ENCODE measurements at places on chromosomes 6 and 20.
A peak's percentile ranks its signal among the peaks of the same experiment; 100 is the strongest.

GRCh38 chr6:25829375-25829774 lies 2.5 kb downstream of the SLC17A1 start:
- DNase-seq: no peak

GRCh38 chr20:3046677-3047462 lies 1.0 kb downstream of the MRPS26 start:
- no peak for DNase-seq

GRCh38 chr6:134060491-134061106 lies 8.2 kb upstream of the SLC2A12 start:
- no peak for DNase-seq

DNA sequence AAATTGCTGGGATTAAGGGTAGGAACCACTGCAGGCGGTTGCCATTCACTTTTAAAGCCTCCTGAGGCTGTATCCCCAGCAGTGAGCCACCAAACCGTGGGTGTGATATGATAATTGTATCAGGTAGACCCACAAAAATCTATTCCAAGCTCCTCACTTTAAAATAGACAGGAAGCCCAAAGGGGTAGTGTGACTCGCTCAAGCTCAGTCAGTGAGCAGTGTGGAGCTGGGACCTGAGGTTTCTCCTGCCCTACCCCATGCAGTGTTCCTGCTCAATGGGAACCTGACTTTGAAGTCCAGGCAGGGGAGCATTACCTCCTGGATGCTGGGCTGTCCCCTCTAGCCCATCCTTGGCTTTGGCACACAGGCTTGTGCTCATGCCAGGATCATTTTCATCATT lies 14.9 kb upstream of the MAPRE1 start:
- no peak for DNase-seq

GRCh38 chr6:79946272-79947190 lies 822 bp downstream of the ELOVL4 start:
- no peak for DNase-seq

DNA sequence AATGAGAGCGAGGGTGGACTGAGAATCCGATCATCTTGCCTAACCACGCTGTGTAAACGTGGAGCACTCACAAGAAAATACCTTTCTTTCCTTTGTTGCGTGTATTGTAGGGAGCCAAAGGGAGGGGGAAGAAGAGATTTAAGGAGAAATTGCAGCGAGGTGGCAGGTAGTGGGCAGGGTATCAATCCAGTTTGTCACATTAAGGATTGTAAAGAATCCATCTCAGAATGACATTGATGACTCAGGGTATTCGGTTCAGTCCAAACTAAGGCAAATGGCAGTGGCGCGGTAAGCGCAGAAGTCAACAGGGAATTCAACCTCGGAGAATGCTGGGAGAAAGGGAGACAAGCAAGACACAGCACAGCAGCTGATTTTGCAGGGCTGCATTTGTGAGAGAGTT lies 146.2 kb downstream of the ID4 start:
- no peak for DNase-seq

DNA sequence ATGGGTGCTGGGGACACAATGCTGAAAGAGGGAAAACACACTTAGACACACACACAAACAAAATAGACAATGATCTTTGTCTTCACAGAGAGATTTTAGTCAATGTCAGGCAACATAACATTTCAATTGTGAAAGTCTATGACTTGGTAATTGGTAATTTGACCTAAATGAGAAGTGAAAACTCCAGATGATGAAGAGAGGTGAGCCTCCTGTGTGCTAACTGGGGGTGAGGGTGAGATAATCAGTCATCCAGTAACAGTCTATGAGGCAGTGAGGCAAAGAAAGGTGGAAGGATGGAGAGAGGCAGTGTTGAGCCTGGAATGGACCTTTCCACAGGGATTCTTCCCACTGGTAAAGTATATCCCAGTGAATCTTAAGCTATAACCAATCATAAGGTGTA lies 744.2 kb downstream of the MAFB start:
- DNase-seq: no peak

DNA sequence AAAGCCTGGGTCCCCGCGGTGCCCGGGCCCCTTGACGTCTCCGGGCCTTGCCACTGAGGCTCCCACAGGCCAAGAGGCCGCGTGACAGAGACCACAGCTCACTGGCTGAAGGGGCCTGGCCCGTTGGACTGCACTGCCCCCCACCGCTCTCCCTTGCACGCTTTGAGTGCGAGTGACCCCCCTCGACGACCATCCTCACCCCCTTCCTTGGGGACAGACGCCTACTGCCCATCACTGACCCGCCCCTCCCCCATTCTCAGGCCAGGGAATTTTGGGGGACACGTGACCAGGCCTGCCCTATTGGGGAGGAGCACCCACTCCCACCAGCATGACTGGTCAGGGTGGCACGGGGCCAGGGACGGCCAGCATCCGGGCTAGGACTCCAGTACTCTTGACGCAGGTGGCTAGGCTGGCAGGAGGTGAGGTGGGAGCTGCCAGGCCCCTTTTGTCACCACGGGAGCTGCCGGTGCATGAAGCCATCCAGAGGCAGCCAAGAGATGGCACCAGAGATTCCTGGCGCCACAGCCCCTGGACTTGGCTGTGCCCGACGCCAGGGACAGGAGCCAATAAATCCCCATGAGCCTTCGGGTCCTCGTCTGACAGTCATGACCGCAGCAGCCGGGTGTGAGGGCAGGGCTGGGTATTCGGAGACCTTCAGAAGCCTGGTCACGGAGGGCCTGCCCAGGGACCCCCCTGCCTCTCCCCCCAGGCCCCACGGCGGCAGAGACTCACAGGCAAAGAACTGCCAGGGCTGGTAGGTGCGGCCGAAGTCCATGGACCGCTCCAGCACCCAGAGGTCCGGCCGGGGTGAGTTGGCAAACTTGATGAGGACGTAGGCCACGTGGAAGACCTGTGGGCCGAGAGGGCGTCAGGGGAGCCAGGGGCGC lies 14.5 kb downstream of the LAMA5 start:
- no peak for DNase-seq

GRCh38 chr6:105432797-105433196 lies 29.9 kb upstream of the PREP start:
- no peak for DNase-seq

- no peak for DNase-seq
These were observed 17.6 kb upstream of the CDKN1A start for GRCh38 chr6:36660771-36661471.

- DNase-seq: no peak
These were observed 78.0 kb upstream of the ELOVL5 start for GRCh38 chr6:53426667-53427270.

GRCh38 chr20:46182276-46183200 lies 64.4 kb downstream of the CD40 start:
- no peak for DNase-seq

DNA sequence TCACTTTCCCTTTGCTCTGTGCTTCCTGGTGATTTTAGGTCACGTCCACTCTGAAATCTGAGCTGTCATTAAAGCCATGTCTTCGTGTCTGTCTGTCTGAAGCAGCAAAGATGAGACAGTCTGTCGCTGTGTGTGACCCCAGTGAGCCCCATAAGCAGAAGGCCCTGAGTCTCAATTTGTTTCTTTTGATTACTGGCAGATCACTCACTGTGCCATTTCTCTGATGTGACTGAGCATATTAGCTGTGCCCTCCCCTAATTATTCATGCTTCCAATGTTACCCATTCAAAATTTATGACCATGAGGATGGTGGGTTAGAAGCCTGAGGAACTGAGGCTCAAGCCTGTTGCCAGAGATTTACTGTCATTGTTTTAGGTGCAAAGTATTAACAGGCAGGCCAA lies 117.6 kb downstream of the PLCB1 start:
- no peak for DNase-seq

GRCh38 chr6:161094955-161095354 lies 103.4 kb downstream of the MAP3K4 start:
- DNase-seq: no peak

DNA sequence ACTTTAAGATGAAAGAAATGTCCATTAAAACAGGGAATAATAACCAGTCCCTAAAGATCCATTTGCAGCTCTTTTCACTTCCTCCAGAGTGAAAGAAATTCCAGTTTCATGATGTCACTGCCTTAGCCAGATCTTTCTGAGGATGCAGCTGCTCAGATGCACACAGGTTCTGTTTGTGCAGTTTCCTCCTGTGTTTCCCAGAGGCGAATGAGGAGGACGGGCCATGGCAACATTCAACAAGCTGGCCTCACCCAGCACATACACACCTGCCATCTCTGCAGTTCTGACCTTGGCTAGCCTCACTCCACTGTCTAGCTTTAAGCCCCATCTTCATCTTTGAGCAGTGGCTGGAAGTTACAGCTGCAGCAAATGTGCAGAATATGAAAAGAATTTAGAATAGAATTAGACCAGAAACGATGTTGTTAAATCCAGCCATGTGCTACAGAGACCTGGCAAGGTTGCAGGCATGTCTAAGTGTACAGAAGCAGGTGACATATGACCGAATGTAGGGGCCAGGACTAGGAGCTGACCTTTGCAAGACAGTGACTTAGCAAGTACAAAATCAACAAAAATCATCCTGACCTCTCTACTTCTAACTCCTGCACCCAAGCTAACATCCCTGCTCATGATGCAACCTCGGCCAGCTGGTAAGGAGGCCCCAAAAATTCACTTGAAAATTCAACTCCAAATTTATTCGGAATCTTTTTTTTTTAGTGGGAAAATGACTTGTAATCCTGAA lies 35.0 kb downstream of the FAM50B start:
- DNase-seq: no peak

DNA sequence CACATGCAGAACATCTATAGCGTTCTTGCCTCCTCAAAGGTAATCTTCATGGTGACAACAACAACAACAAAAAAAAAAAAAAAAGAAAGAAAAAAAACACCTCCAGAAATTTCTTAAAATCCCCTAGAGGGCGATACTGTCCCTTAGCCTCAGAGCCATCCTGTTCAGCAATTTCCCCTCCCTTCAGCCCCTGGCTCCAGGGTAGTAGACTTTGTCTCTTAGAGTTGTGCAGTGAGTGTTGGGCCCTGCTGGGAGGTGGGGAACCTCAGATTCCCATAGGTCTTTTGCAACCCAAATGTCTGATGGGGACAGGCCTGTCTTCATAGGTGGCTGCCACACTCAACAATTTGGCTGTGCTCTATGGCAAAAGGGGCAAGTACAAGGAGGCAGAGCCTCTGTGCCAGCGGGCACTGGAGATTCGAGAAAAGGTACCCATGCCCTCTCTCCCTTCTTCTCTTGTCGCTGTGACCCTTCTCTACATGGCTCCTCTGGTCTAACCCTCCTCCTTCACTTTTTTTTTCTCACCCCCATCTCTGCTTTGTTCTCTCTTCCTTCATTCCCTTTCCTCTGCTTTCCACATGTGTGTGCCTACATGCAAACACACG lies 6.0 kb upstream of the PTK7 start:
- no peak for DNase-seq

GRCh38 chr20:2206957-2207769 lies 88.6 kb upstream of the TGM3 start:
- peak; percentile 68 for DNase-seq

GRCh38 chr20:48733296-48733790 lies 94.5 kb downstream of the PREX1 start:
- no peak for DNase-seq

DNA sequence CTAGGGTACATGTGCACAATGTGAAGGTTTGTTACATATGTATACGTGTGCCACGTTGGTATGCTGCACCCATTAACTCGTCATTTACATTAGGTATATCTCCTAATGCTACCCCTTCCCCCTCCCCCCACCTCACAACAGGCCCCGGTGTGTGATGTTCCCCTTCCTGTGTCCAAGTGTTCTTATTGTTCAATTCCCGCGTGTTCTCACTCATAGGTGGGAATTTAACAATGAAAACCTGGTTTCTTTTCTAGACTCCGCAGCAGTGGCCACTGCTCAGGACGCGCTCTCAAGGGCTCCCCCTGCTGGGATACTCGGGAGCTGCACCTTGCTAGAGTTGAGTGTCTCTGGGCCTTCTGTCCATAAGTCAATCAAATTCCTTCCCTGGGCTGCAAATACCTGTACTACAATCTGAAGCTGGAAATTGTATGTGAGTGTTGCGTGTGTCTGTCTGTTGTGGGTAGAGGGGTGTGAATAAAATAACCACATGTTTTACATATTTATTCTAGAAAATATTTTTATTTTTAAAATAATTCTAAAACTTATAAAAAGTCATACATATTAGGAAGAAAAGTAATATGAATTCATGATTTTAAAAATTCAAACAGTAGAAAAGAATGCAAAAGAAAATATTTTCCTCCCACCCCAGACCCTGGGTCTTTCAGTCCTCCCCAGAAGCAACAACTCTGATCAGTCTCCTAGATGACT lies 8.2 kb upstream of the CEP250 start:
- peak; percentile 89 for DNase-seq

All from activated T-cell treated with anti-CD3 and anti-CD28 coated beads for 48 hours (primary cell).